DMS53 (cell line): ENCODE measurements at places on chromosomes 13 and 19.

DNA sequence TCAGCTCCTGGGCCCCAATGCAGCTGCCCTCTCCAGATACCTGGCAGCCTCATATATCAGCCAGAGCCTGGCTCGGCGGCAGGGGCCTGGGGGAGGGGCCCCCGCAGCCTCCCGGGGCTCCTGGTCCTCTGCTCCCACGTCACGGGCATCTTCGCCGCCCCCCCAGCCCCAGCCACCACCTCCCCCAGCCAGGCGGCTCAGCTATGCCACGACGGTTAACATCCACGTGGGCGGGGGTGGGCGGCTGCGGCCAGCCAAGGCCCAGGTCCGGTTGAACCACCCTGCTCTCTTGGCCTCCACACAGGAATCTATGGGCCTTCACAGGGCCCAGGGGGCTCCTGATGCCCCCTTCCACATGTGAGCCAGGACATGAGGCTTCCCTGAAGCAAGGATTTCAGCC is 10.8 kb downstream of the RPS16 start:
- DNase-seq: no peak

GRCh38 chr19:35117116-35117515 is 1.5 kb downstream of the FXYD3 start:
- no peak for DNase-seq

DNA sequence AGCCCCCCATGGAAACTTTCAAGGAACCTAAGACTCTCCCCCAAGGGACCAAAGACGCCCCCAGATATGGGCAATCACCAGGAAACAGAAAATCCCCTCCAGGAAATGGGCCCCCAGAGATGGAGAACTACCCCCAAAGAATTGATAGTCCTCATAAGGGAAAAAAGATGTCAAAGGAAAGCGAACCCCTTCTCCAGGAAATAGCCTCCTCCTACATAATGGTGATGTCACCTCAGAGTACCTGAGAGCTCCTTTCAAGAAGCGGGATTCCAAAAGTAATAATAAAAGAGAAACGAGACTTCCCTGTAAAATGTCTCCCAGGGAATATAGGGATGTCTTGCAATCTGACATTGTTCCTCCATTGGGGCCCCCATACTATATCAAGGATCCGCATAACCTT is 1.1 kb downstream of the CDKN2D start:
- DNase-seq: peak; percentile 21

GRCh38 chr13:105272660-105273631 is 1262.5 kb downstream of the EFNB2 start:
- no peak for DNase-seq

GRCh38 chr13:107450931-107451330 is 764.4 kb downstream of the LIG4 start:
- DNase-seq: no peak
